Hair follicle dermal papilla cell (primary cell): ENCODE measurements at places on chromosomes 5 and 9. TPM values are rescaled to one million over a fixed set of nuclear protein-coding genes. Genes with fewer than 3 reads are reported as not detected.

The SHOC1 gene
- under 0.01 TPM in 1 of 2 replicates, not detected in the other for total RNA-seq

The DNAH5 gene
- 0.65 and 0.97 TPM in 2 replicates for total RNA-seq

The DBH gene
- not detected in 2 replicates for total RNA-seq

The SEMA5A gene
- total RNA-seq = 42.0 and 59.4 TPM in 2 replicates

The SGCD gene
- 75.0 and 81.6 TPM in 2 replicates for total RNA-seq

The ENG gene
- 28.9 and 33.0 TPM in 2 replicates for total RNA-seq

The NUTM2G gene
- not detected in 2 replicates for total RNA-seq

The TMEM252 gene
- total RNA-seq = not detected in 2 replicates

The ZNF618 gene
- total RNA-seq = 17.1 and 20.3 TPM in 2 replicates

The LCN15 gene
- not detected in 2 replicates for total RNA-seq

The CFAP90 gene
- not detected in 2 replicates for total RNA-seq

The C1QTNF3 gene
- 0.36 and 1.8 TPM in 2 replicates for total RNA-seq

The PCDHGC5 gene
- 4.5 and 4.7 TPM in 2 replicates for total RNA-seq

The SLC4A9 gene
- total RNA-seq = not detected in 2 replicates
